ENCODE measurements at places on chromosomes 3 and 15.

- peak; percentile 30 for DNase-seq
These were observed 23.0 kb downstream of the TLNRD1 start for GRCh38 chr15:81023483-81024264.

- peak; percentile 10 for DNase-seq
These were observed 40.0 kb downstream of the USP3 start for GRCh38 chr15:63544258-63545026.

DNA sequence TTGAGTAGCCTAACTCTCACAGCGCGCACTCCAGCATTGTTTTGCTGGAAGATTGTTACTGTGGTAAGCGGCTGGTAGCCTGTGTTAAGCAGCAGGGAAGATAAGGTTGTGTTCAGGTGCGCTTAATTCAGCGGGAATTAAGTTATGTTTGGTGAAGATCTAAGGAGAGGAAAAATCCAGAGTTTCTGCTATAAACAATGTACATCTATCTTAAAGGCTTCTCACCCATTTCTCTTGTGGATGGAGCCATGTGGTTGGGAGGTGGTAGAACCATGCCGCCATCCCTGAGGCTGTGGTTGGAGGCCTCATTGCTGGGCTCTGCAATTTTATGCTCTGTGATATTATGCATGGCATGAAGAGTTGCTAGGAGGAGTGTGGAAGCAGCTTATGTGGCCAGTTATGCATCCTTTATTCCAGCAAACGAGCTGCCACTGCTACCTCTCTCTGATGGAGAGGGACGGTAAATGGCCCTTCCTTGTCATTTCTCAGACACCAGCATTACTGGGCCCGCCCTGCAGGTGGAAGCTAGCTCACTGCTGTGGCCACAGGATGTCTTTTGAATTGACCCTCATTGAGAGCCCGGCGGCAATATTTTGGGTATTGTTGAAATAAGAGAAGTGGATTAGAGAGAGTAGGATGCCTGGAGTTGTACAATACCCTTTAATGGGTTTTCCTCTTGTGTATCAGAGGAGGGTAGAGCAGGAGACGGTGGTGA, 1.3 kb downstream of the MINAR1 start:
- DNase-seq, result no peak

DNA sequence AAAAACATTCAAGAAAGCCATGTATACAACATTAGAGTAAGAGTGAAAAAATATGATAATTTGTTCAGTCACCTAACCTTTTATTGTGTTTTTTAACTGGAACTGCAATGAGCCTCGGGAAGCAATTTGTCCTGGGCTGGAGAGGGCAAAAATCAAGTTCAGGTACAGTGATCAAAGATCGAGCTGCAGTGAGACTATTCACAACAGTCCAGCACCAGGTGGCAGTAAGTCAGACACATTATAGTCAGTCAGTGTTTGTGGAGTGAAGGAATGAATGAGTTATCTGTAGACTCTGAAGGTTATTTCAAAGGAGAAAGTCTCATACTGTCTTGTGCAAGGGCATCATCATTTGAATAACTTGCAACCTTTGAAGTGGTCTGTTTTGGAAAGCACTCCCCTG, 116.6 kb downstream of the CHDH start:
- no peak for DNase-seq

DNA sequence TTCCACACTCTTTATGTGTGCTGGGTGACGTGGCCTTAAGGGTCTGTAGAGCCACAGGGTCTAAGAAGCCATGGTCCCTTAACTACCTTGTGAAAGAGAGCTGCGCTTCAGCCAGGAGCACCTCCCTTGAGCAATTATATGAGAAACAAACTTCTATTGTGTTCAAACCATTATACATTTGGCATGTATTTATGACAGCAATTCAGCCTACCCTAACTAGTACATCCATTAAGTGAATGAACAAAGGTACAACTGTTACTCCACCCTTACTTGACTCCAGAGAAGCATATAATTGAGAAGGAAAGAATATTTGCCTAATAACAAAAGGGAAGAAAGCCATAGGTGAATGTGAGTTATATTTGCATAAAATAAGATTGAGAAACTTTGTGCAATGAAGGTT, 69.8 kb upstream of the BOC start:
- DNase-seq, result no peak

DNA sequence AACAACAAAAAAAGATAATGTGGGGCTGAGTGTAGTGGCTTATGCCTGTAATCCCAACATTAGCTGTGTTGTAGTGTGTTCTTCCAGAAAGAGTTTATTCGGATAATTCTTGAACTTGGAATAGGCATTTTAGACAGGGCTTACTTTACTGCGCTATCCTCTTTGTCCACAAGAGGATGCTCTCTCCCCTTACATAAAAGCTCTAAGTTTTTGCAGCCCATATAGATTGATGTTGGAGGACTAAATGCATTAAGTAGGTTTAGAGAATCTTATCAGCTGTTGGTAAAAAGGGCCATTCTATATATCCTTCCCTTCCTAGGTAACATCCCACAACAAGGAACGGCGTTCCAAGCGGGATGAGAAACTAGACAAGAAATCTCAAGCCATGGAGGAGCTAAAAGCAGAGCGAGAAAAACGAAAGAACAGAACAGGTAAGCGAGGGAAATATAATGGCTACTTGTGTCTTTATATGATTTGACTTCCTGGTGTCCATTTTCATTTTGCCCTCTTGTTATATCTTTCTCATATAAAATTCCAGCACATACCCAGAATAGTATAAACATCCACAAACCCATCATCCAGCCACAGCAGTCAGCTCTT, 27.8 kb upstream of the ITPKA start:
- peak; percentile 61 for DNase-seq

- no peak for DNase-seq
These were observed 23.5 kb upstream of the HES1 start for GRCh38 chr3:194112120-194113106.

GRCh38 chr3:60742606-60743145, 508.6 kb downstream of the FHIT start:
- DNase-seq, result no peak

GRCh38 chr15:81199031-81199779, 2.5 kb downstream of the IL16 start:
- no peak for DNase-seq

DNA sequence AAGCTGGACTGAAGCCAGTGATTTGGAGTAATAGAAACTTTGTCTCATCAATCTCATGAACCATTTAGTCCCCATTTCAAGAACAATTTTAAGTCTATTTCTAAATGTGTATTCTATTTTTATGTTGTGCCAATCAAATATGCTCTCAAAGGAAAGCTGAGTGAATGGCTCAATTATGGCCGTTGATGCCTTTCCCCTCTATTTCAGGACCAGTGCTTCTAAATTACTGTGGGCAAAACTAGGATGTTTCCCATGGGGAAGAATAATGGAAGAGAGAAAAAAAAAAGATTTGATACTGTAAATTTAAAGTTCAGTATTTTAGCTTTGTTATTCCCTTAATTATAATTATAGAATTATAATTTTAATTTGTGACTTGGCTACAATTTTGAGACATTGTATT, 110.1 kb downstream of the CADM2 start:
- no peak for DNase-seq

GRCh38 chr3:128285042-128285966, 132.0 kb downstream of the EEFSEC start:
- no peak for DNase-seq
